Thymus (tissue), 14 donors: ENCODE measurements at places on chromosomes 11 and 22. TPM values are rescaled to one million over a fixed set of nuclear protein-coding genes. Genes with fewer than 3 reads are reported as not detected.

USP47 gene
- total RNA-seq: 56.5 TPM

DNA sequence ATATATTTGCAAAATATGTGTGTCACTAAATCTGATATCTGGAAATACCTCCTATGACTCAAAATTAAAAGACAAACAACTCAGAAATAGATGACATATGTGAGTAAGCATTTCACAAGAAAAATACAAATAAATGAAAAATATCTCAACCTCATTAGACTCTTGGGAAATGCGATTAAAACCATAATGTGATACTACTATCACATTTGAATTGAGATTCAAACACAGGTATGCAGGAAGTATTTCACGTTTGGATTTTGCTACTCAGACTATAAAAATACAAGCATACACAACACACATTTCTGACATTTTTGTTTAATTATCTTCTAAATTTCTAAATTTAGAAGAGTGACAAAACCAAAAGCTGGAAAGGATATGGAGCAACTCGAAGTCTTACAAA is 811.9 kb upstream of the LRRC4C start:
- no peak for DNase-seq

- DNase-seq: no peak
Measured at GRCh38 chr11:105619556-105619955, 9.7 kb downstream of the GRIA4 start.

- no peak for DNase-seq
Measured at GRCh38 chr11:7570938-7571521, 57.2 kb downstream of the PPFIBP2 start.

- DNase-seq: no peak
Measured at GRCh38 chr11:116970485-116971292, 127.5 kb downstream of the SIK3 start.

GRCh38 chr22:41822317-41823057 is 10.4 kb upstream of the SREBF2 start:
- DNase-seq: peak; percentile 72

GRCh38 chr11:30873924-30874610 is 287.9 kb upstream of the MPPED2 start:
- DNase-seq: no peak
